A549 treated with RU486 at 1 μM for 4 hours (cell line): ENCODE measurements at places on chromosomes 1 and 21. TPM values are rescaled to one million over a fixed set of nuclear protein-coding genes. Genes with fewer than 3 reads are reported as not detected.

Gene PCP4
- total RNA-seq = not detected in 5 replicates

Gene OR2L5
- total RNA-seq = not detected in 5 replicates

Gene KCNN3
- 0.02 to 0.08 TPM (median 0.06 TPM) in 5 replicates for total RNA-seq

Gene KRTAP13-2
- total RNA-seq = not detected in 5 replicates

Gene KRTAP22-1
- not detected in 5 replicates for total RNA-seq

Gene HSD3B1
- total RNA-seq = not detected in 5 replicates

Gene BCAR3
- 58.1 to 72.6 TPM (median 64.0 TPM) in 5 replicates for total RNA-seq

Gene CD164L2
- total RNA-seq = not detected in 5 replicates

Gene KRTAP22-2
- total RNA-seq = not detected in 5 replicates

Gene PRELP
- not detected in 5 replicates for total RNA-seq

Gene LDLRAD1
- not detected in 5 replicates for total RNA-seq

Gene GBP3
- total RNA-seq = 1.1 to 1.8 TPM (median 1.6 TPM) in 5 replicates

Gene HLX
- 5.1 to 5.7 TPM (median 5.5 TPM) in 5 replicates for total RNA-seq

Gene S100B
- total RNA-seq = not detected in 5 replicates

Gene PGLYRP3
- total RNA-seq = not detected in 5 replicates

Gene ANKRD34A
- 0.07 to 0.28 TPM (median 0.23 TPM) in 5 replicates for total RNA-seq

Gene RAB42
- total RNA-seq = 1.9 to 2.3 TPM (median 2.2 TPM) in 5 replicates

Gene RAB29
- 10.1 to 12.4 TPM (median 12.3 TPM) in 5 replicates for total RNA-seq

Gene TFF2
- 0.47 TPM in 1 of 5 replicates, not detected in the others for total RNA-seq

Gene S100A8
- not detected in 5 replicates for total RNA-seq

Gene NHLH1
- 0.34 to 0.70 TPM (median 0.42 TPM) in 5 replicates for total RNA-seq

Gene C2CD4D
- total RNA-seq = not detected in 5 replicates

Gene RNF186
- total RNA-seq = not detected in 5 replicates

Gene ECM1
- total RNA-seq = 1.5 to 2.4 TPM (median 1.8 TPM) in 5 replicates

Gene RBBP5
- total RNA-seq = 9.5 to 14.4 TPM (median 12.8 TPM) in 5 replicates

Gene HES4
- 29.0 to 81.0 TPM (median 71.2 TPM) in 5 replicates for total RNA-seq

Gene ADCY10
- 0.07 to 0.17 TPM (median 0.13 TPM) in 5 replicates for total RNA-seq

Gene TSSK3
- not detected in 5 replicates for total RNA-seq

Gene HTR6
- total RNA-seq = 0.13 to 0.22 TPM (median 0.14 TPM) in 4 of 5 replicates, not detected in the other

Gene SDHC
- 233 to 270 TPM (median 243 TPM) in 5 replicates for total RNA-seq

Gene LCE6A
- total RNA-seq = not detected in 5 replicates
